ENCODE measurements at places on chromosomes 6 and 20.

GRCh38 chr6:136549300-136550044 lies 750 bp downstream of the MAP7 start:
- DNase-seq: peak; percentile 76

DNA sequence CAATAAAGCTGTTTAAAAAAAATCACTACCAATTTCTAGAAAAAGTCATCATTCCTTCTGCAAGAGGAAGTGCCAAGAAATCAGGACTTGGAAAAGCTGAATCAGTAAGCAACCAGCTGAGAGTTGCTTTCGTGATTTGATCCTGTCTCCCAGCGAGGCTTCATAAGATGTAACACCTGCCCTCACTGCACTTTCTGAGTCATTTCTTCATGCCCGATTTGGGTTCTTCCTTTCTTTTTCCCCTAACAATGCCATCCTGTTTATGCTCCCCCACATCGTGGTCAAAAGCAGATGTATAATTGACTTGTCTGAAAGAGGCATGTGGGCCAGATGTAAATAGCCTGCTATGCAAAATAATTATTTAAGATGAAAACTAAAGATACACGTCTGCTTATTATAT lies 52.1 kb downstream of the RIPOR2 start:
- DNase-seq: no peak

- DNase-seq: no peak
Observed at GRCh38 chr20:38673725-38674091, 50.6 kb upstream of the SLC32A1 start.

GRCh38 chr6:126923807-126924206 lies 194.7 kb upstream of the RSPO3 start:
- no peak for DNase-seq

GRCh38 chr6:85403331-85404015 lies 46.4 kb upstream of the NT5E start:
- DNase-seq: no peak

GRCh38 chr6:162147281-162147680 lies 580.3 kb downstream of the PRKN start:
- no peak for DNase-seq

DNA sequence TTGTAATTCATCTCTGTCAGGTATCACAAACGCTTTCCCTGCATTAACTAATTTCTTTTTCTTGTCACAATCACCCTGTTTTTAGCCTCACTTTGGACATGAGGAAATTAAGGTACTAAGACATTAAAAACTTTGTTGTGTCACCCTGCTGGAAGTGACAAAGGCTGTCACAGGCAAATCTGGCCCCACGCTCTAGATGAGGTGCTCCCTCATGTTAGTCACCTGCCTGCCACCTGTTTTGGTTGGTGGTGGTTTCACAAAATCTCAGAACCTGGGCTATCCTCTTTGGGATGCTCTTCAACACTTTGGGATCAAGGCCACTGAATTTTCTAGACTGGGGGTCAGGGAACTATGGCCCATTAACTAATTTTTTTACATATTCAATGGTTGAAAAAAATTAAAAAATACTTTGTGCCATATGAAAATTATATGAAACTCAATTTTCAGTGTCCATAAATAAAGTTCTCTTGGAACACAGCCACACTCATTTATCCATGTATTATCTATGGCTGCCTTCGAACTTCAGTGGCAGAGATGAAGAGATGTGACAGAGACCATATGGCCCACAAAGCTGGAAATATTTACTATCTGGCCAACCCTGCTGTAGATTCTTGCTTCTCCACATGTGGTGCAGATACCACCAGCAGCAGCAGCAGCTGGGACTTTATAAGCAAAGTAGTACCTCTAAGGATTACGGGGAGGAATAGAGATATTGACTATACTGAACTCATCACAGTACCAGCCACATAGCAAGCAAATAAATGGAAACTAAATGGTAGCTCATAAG lies 16.1 kb upstream of the TNFAIP3 start:
- DNase-seq: no peak

DNA sequence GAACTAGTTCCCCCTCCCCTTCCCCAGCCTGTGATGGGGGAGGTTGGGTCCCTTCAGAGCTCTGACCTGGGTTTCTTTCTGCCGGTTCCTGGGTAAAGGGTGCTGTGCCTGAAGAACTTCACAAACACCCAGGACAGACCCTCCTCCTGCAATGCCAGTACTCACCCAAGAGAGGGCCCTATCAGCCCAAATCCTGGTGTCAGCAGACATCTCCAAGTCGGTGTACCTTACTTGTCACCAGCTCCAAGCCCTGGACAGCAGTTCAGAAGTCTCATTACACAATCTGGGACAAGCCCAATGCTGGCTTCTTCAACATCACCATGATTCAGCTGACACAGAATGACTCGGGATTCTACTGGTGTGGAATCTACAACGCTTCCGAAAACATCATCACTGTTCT lies 467 bp downstream of the TREML4 start:
- no peak for DNase-seq

DNA sequence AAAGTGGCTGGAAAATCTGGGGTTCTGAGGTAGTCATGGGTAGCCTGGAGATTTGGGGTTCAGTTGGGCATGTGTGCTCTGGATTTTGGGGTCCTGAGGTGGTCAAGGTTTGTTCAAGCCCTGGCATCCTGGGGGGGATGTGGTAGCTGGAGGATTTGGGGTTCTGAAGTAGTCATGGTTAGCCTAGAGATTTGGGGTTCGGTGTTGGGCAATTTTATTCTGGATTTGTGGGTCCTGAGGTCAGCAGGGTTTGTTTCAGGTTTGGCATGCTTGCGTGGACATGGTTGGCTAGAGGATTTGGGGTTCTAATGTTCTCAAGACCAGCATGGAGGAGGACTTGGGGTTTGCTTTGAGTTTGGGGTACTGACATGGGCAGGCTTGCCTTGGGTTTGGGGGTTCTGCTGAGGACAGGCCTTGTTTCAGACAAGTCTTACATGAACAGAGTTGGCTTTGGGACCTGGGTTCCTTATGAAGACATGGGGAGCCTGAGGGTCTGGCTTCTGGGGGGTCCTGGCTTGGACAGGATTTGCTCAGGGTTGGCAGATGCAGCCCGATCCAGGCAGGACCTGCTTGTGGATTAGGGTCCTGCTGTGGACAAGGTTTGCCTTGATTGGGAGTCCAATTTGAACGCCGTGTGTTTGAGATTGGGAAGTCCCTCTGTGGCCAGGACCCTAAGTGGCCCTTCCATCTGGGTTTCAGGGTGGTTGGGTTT lies 906 bp downstream of the ANKRD60 start:
- DNase-seq: no peak

DNA sequence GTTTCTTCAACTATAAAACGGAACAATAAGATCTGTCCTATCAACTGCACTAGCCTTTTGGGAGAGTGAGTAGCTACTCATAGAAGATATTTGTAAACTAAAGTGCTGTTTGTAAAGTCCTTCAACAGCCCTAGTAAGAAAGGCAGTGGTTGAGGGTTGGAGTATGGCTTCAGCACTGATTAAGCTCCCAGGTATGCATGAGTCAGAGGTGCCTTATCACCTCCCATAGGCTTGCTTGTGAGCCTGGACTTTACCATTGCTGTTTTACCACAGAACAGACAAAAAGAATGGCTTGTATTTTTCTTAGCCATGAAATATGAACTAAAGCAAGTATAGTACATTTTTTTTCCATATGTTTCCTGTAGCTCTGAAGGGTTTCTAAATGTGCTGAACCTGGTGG lies 44.1 kb downstream of the SAMD3 start:
- no peak for DNase-seq

- DNase-seq: peak; percentile 89
Observed at GRCh38 chr20:8131598-8132483, at the start of gene PLCB1. Gene PLCB1, plus strand, starts transcription at chr20:8132266. Its CDS starts 386 bp downstream, at chr20:8132652.

GRCh38 chr6:161658211-161658610 lies 384.4 kb upstream of the AGPAT4 start:
- peak; percentile 13 for DNase-seq

GRCh38 chr20:17624070-17624469 lies 54.2 kb downstream of the DSTN start:
- no peak for DNase-seq

DNA sequence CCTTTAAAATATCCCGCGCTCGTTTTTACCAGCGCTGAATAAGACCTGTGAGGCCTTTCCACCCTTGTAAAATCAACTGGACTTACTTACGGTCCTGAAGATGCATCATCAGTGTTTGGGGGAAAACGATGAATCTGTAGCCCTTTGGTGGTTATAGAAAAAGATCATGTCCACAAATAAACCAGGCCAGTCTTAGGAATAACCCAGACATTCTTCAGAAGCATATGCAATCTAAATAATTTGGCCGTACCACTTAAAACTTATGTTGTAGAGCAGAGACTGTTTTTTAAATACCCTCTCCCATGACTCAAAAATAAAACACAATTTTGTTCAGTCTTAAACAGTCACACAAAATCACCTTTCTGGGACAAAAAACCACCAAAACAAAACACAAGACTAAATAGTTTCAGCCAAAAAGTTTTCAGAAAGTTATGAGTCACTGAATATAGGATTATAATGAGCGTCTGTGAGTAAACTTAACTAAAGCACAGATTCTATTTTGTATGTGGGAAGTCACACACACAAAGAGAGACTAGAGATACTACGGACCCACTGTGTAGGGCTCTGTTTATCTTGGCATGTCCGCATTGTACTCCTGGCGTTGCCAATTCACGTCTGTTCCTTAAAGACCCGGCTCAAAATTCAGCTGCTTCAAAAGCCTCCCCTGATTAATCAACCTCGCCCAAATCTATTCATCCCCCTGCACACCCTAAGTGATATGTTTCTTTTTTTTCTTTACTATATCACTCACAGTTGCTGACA lies 26.5 kb upstream of the SMOC2 start:
- DNase-seq: no peak

- no peak for DNase-seq
Observed at GRCh38 chr6:31005249-31006020, 4.8 kb upstream of the MUC22 start.

GRCh38 chr6:36377594-36377993 lies 9.9 kb downstream of the ETV7 start:
- DNase-seq: no peak

GRCh38 chr6:110564703-110565421 lies 88.4 kb upstream of the SLC22A16 start:
- DNase-seq: no peak

- DNase-seq: no peak
Observed at GRCh38 chr20:39013662-39014109, 51.5 kb downstream of the DHX35 start.

Data from NCI-H1417 (cell line).